NCI-H1417 (cell line): ENCODE measurements at places on chromosomes 7 and 10.

DNA sequence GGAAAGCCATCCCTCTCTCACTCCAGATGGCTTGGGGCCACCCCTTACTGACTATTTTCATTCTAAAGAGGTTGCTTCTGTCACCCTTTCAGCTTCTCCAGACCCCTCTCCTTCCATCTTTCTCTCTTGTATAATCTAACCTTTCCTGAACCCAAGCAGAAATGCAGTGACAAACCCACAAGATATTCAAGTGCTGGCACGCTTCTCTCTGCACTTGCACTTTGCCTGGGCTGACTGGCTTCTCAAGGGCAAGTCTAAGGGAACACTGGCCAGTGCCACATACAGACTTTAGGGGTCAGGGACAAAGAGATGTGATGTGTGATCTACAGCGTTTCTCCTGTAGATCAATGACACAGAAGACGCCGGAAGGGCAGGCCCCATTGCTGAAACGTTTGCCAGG, 150.4 kb upstream of the LANCL2 start:
- no peak for DNase-seq

DNA sequence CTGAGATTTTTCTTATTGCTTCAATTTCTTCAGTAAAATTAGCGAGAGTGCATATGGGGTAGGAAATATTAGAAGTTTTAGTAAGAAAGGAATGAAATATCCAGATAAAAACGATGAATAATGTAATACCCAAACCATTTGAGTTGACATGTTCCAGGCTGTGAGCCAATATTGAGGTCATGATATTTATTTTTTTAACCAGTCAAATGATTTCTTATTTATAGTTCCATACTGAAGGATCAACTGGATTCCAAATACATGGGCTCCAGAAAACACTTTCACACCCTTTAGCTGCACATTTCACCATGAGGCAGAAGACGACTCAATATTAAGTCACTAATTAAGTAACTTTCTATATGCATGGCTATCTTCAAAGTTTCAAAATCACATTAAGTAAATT, 312.5 kb downstream of the PPP1R3A start:
- DNase-seq, result no peak

GRCh38 chr7:112546723-112547513, 66.1 kb downstream of the LSMEM1 start:
- DNase-seq, result no peak

- no peak for DNase-seq
Measured at GRCh38 chr10:124283215-124283948, 135.3 kb downstream of the OAT start.

GRCh38 chr10:80421050-80421706, 12.8 kb downstream of the PRXL2A start:
- no peak for DNase-seq

GRCh38 chr10:91163869-91164474, 56.5 kb upstream of the PCGF5 start:
- peak; percentile 21 for DNase-seq

- peak; percentile 59 for DNase-seq
Measured at GRCh38 chr7:143510854-143511592, 33.4 kb downstream of the TAS2R41 start.

- no peak for DNase-seq
Measured at GRCh38 chr7:47755248-47755647, 173.3 kb upstream of the TNS3 start.

DNA sequence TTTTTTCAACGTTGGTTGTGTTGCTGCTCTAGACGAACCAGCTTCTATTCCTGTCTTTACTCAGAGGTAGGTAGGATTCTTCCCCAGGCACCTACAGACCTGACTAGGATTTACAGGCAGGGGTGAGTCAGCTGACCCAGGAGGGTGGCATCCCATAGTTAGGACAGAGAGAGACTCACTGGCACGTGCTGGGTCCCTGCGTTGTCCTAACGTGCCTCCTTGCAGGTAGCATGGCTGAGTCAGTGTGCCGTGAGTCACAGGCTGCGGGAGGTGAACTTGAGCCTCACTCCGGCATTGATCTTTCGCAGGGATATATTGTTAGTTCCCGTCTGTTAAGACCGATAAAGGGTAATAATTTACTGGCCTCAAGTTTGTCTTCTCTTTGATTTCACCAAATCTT, 96.5 kb downstream of the PFKFB3 start:
- DNase-seq, result no peak

- DNase-seq, result no peak
Measured at GRCh38 chr7:88185650-88186049, 34.2 kb downstream of the SRI start.

DNA sequence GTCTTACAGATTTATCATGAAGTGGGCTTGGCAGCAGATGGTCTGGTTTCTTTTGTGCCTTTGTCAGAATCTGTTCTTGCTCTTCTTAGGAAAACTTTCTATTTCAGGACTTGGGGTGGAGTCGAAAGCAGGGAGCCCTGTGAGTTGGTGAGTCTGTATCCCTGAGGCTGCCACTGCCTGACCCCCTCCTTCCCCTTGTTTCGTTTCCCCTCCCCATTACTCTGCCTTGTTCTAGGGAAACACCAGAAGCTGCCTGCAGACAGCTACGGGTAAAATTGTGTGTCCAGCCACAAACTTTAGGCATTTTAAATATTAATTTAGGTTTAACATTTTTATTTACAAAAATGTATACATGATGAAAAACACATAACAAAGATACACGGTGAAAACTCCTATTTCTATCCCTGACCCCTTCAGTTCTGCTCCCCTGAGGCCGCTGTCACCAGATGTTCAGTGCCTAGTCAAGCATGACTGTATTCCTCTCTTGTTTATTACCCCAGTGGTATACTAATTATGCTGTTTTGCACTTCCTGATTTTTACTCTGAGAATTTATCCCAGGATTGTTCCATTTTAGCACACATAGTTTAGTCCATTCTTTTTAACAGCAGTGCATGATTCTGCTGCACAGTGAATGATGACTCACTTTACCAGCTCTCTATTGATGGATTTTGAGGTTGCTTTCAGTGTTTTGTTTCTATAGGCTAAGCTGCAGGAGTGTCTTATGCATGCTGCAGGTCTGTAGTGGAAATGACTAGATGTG, 9.1 kb downstream of the TSPAN14 start:
- DNase-seq, result peak; percentile 18

GRCh38 chr10:132668048-132668394, 117.9 kb downstream of the NKX6-2 start:
- no peak for DNase-seq

DNA sequence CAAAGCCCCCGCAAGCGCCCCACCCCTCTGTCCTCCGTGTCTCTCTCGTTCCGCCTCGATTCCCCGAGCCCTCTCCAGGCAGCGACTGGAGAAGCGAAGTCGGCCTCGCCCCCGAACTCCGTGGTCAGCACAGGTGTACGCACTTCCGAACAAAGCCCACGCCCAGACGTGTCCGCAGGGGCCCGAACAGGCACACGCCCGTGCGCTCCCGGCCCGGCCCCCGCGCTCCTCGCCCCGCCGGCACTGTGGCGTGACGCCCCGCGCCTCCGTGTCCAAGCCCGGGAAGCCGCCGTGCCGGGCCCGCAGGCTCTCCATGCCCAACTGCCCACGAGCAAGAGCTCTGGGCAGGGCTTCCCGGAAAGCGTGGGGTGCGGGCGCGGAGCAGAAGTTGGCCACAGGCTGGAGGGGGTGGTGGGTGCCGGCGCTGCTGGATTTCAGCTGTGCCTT, 662 bp downstream of the NRCAM start:
- DNase-seq, result peak; percentile 79

DNA sequence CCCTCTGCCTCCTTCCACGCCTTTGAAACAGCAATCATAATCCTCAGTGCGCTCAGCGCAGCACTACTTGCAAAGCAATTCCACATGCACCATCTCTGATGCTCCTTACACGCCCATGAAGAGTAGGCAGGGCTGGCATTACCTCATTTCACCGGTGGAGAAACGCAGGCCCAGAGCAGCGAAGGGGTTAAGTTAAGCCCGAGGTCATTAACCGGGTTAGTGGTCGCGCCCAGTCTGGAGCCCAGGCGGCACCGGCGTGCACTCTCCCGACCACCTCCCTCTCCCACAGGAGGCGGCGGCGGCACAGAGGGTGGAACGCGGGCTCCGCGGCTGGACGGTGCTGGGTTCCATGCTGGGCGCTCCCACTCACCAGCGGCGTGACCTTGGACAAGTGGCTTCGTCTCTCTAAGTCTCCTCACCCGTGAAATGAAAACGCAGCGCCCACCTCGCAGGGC, 515 bp downstream of the FASTK start:
- peak; percentile 66 for DNase-seq

DNA sequence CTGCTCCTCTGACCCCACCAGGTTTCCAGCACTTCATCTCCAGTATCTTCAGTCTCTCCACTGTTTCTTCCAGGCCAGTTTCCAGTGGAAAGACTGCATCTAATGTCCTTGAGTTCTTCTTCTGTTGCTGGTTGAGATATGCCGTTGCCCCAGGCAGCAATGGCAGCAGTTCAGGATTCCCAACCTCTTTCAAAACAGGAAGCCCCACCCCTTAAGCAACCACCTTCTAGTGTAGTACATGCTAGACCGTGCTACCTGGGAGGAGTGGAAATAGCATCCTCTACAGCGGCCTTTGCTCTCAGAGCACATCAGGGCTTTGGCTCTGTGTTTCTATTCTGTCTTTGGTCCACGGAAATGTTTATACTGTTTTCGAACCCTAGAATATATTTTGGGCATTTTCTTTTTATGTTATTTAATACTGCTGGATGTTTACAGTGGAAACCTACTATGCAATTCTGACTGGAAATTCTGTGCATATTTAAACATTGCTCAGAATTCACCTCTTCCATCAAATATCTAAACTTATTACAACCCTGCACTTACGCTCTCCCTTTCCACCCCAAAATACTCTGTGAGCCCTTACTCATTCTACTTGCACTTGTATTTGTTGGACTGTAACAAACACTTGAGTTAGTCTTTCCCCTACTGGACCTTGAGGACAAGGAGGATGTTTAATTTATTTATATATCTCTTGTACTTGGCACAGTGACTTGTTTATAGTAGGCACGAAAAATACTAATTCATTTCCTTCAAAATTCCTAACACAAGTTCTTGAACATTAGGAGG, 8.5 kb upstream of the BPGM start:
- no peak for DNase-seq

DNA sequence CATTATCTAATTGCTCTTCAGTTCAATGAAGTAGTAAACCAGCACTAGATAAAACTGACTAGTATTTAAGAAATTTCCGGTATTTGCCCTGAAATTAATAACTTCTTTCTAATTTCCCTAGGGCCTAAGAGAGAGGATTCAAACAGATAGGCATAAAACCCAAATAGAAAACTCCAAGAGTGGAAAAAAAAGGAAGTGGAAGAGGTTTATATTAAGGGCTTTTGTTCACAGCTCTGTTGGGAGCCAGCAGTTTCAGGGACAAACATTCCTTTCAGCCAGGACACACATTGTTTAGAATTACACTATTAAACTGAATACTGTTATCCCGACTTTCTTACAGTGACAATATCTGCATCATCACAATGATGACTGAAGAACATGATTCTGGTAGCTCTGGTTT, 3.6 kb downstream of the ODAD2 start:
- no peak for DNase-seq

GRCh38 chr7:87113077-87113476, 39.2 kb upstream of the DMTF1 start:
- no peak for DNase-seq
